Epithelial cell of esophagus (primary cell): ENCODE measurements at places on chromosomes 6 and 20.

- DNase-seq = no peak
Measured at GRCh38 chr6:68126089-68126749, 508.9 kb upstream of the ADGRB3 start.

DNA sequence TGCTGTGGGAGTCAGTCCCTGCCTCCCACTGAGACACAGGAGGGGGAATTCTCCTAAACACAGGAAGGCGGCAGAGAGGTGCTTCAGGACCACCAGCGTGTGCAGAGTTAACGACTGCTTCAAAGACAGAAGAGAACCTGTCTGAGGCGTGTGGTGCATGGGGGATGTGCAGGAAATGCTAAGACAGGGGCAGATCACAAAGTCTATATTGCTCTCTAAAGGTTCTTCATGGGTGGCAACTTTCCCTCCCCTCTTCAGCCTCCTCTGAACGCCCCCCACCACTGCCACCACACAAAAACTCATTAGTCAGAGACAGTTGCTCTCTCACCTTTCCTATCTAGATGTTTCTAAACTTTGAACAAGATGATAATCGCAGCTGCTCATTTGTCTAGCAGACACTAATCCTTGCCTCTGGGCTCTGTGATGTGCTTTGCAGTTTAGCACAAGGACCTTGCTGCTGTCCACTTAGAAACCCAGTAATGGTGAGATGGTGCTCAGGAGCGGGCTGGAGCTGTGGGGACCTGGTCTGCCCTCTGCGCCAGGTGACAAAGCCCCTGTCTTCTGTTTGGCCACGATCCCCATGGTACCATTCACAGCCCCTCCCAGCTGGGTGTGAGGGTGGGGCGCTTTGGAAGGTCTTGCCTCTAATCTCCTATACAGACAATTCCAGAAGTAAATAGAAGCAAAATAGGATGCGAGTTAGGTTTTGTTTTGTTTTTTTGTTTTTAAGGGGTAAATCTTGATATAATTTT, 219.6 kb downstream of the NRN1 start:
- DNase-seq = no peak

DNA sequence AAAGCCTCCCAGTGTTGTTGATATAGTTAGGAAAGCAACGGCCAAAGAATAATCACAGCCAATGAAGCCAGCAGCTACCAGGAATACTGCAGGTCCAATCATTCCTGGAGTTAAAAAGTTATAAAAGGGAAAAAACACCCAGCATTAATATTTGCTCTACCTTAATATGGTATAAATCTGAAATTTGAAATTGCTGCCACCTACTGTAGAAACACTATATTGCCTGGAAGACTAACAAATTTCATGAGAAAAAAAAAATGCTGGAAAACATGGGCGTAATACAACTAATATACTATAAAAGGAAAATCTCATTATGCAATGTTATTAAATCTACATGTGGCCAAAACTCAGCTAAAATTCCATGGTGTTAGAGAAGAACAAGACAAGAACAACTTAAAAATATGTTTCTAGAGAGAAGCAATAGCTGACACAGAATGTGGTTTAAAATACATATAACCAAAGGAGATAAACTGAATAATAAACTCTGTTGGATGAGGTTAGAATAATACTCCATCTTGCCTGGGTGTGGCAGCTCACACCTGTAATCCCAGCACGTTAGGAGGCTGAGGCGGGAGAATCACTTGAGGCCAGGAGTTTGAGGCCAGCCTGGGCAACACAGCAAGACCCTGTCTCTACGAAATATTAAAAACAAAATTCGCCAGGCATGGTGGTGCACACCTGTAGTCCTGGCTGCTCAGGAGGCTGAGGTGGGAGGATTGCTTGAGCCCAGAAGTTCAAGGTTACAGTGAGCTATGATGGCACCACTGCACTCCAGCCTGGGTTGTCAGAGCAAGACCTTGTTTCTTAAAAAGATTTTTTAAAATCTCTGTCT, 43.1 kb downstream of the SLC17A5 start:
- peak; percentile 56 for DNase-seq

DNA sequence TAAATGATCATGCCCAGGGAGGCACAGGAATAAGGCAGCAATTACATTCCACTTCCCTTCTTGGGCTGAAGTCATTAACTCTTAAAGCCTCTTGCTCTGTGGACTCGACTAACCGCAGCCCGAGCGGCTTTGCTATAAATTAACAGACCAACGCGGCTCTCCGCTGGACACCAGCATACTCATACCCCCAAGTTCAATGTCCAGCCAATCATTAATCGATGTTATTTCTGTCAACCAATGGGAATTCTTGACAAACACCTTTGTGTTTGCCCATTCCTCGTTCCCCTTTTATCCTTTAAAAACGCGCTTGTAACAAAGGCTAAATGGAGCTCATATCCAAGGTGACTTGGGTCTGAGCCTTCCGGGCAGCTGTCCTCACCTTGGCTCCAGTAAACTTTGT, 183.1 kb upstream of the RALGAPA2 start:
- DNase-seq = no peak

DNA sequence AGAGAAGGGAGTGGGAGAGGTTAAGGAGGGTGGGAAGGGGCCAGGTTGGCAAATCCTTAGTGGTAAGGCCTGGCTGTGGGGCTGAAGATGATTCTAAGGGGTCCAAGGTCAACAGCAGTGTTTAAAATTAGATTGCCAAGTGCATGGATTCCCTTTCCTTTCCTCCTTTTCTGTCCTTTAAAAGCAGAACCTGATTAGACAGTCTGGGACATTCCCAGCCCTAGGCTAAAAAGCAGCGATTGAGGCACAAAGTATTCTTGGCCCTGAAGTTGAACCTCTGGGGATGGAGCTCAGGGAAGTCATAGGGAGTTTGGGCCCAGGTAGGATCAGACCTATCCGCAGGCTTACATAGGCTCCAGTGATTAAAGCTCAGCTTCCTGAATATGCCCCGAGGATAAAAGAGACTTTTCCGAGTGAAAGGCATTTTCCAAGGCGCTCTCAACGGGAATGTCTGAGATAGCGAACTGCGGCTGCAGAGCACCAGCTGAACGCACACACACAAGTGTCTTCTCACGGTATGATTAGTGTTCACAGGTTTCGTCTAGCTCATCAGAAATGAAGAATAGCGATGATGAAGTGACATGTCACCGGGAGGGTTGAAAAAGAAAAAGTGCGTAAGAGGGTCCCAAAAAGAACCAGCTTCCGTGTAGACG, 787 bp upstream of the CARMIL1 start:
- peak; percentile 55 for DNase-seq

- DNase-seq = no peak
Measured at GRCh38 chr6:12232339-12232738, 57.8 kb upstream of the EDN1 start.

DNA sequence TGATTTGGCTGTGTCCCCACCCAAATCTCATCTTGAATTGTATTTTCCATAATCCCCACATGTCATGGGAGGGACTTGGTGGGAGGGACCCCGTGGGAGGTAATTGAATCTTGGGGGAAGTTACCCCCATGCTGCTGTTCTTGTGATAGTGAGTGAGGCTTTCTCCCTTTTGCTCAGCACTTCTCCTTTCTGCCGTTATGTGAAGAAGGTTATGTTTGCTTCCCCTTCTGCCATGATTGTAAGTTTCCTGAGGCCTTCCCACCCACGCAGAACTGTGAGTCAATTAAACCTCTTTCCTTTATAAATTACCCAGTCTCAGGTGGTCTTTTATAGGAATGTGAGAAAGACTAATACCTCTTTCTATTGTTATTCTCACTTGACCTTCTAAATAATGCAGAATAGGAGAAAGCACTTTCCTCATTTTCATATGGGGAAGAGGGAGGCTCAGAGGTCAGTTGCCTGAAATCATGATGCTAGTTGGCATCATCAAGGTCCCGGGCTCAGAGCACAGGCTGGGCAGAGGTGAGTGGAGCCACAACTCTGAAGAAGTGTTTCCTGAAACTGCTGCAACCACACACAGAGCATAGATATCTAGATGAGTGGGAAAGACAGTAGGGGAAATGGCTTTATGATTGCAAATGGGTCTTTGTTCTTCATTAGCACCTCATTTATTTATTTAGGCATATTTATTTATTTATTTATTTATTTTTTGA, 191.0 kb downstream of the QKI start:
- no peak for DNase-seq

GRCh38 chr6:67639161-67639560, 995.9 kb upstream of the ADGRB3 start:
- no peak for DNase-seq
